ENCODE measurements at places on chromosomes 13 and 19.

GRCh38 chr19:46904114-46905060, 43.6 kb downstream of the ARHGAP35 start:
- DNase-seq: no peak

GRCh38 chr19:10006335-10006708, 4.0 kb downstream of the COL5A3 start:
- DNase-seq: peak; percentile 25

GRCh38 chr13:34611671-34612070, 330.4 kb upstream of the NBEA start:
- DNase-seq: no peak

GRCh38 chr19:37355901-37356300, 15.0 kb upstream of the ZNF527 start:
- DNase-seq: no peak

GRCh38 chr19:844546-844971, 3.8 kb downstream of the PRTN3 start:
- no peak for DNase-seq

GRCh38 chr13:36251017-36251416, 36.7 kb upstream of the SOHLH2 start:
- DNase-seq: no peak

DNA sequence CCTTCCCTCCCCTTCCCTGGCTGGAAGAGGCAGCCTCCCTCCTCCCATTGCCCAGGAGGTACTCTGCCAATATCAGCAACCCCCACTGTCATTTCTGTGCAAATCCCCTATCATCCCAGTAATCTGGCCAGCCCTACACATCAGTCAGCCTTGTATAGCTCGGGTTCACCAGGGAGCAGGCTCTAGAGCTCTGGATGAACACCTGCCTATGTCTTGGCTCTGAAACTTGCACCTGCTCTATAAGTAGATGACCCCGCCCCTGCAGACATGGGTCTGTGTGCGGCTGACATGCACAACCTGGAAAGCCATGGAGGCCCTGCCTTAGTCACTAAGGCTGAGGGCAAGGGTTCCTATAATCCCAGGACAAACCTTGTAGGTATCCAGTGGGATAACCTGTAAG, 1042.9 kb downstream of the UQCRFS1 start:
- DNase-seq: no peak
